ENCODE measurements at places on chromosomes 3 and 15. TPM values are rescaled to one million over a fixed set of nuclear protein-coding genes. Genes with fewer than 3 reads are reported as not detected.

DNA sequence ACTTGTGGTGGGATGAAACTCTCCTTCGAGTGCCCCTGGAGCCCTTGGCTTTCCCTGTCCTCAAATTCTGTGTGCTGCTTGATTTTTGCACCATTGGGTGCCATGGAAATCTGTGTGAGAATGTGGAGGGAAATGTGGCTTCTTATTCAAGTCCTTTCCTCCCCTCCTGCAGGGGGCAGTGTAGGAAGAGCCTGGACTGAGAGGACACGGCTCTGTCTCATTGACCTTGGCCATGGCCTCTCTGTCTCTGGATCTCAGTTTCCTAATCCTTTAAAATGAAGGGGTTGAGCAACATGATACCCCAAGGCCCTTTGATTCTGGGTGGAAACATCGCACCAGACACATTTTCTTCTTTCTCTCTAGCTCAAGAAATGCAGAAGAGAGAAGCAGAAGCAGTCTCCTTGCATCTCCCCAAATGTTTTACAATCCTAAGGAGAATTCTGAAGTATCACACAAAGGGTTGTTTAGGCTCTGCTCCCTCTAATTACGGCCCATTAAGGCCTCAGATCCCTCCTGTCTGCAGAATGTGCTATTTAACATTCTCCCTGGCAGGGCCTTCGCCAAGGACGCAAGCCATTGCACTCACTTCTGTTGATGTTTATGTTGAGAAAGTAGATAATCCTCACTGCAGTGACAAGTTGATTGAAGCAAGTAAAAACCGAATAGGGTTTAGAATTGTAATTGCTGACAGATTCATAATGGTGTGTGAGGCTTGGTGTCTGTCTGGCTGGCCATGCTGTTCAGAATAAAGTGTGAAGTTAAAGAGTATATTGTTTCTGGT lies 169.1 kb downstream of the TPRG1 start:
- DNase-seq = no peak

GRCh38 chr15:57159767-57160166 lies 216.5 kb upstream of the CGNL1 start:
- no peak for DNase-seq

DNA sequence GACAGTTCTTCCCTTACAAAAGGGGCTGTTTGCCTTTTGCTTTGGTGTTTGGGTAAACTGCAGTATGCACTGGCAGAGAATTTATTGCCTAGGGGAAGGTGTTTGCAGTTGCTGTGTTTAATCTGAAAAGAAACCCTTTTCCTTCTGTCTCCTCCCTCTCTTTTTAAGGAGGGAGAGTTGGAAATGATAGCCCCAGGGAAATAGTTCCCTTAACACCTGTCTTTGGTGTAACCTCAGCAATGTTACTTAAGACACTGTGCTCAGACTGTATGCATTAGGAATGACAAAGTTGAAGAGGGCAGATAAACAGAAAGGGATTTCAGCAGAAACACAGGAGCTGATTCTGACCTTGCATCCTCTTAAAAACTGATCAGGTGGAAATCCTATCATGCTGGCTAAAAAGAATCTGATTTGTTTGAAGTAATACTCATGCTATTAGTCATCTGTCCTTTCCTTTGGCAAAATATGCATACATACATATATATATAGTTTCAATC lies 125.4 kb downstream of the TP63 start:
- DNase-seq = no peak

- DNase-seq = no peak
These were observed 20.8 kb downstream of the NFKBIZ start for GRCh38 chr3:101870138-101870537.

- no peak for DNase-seq
These were observed 281.7 kb upstream of the ATP10A start for GRCh38 chr15:26144836-26145235.

The DGKG gene
- not detected for total RNA-seq

- DNase-seq = no peak
These were observed 543.5 kb downstream of the GABRG3 start for GRCh38 chr15:27514526-27514925.

The GMPS gene
- 34.1 TPM for total RNA-seq

DNA sequence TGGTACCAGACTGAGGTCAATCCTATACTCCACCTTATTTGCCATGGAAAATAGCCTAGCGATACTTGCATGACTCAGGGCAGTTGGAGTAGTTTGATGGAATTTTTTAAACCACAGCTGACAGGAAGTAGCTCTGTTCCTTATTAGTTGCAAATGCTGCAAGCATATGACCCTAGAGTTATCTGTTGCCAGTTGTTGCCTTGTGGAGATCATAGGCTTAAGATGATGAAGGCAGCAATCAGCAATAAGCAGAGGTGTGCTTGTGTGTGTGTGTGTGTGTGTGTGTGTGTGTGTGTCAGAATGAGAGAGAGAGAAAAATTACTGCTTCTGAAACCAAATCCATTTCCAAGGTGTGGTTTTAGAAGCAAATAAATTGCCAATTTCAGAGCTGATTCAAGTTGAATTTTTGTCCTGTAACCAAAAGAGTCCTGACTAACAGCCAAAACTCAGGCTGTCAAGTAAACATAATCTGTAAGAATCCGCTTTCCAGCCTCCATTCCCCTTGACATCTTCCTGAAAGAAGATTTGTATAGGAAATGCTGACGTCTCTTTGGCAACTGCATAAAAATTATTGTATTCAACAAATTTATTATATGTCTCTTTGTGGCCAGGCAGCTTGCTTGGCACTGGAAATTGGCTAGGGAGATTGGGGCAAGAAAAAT lies 141.2 kb downstream of the SERPINI1 start:
- no peak for DNase-seq

The C3orf52 gene
- total RNA-seq = 2.7 TPM

GRCh38 chr3:112474796-112475195 lies 24.5 kb downstream of the BTLA start:
- DNase-seq = no peak

The GALNT15 gene
- total RNA-seq = not detected

The CEMIP gene
- not detected for total RNA-seq

The MUSTN1 gene
- 10.7 TPM for total RNA-seq

The PLD1 gene
- 1.0 TPM for total RNA-seq

DNA sequence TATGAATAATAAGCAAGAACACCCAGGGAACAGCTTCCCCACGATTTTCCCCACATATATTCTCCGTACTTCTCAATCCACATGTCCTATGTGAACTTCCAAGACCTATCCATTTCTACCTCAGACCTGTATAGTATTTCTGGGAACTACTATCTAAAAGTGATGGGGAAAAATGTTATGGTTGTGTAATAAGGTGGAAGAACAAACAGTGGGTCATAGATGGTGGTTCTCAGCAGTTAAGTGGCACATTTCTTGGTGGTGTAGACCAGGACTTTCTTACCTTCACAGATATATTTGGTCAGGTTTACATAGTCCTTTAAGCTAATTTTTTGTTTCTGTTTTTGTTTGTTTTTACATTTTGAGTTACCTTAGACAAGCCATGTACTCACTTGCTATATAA lies 675.1 kb downstream of the GBE1 start:
- no peak for DNase-seq

The CSNK1G1 gene
- 13.7 TPM for total RNA-seq

DNA sequence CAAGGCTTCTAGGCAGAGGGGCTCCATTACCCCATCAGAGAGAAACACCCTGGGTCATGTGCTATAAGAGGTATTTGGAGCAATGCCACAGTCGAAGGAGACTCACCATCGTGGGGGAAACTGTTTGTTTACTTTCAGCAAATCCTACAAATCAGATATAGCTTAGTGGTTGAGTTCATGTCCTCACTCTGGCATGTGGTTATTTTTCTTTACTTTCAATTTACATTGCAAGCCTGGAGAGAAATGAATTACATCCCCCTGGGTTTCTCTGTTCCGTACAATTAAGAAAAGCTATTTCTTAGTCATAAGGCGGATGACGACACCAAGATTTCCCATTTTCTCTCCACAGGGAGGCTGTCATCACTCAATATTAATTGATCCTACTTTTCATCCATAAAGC lies 36.9 kb downstream of the RFTN1 start:
- DNase-seq = no peak

DNA sequence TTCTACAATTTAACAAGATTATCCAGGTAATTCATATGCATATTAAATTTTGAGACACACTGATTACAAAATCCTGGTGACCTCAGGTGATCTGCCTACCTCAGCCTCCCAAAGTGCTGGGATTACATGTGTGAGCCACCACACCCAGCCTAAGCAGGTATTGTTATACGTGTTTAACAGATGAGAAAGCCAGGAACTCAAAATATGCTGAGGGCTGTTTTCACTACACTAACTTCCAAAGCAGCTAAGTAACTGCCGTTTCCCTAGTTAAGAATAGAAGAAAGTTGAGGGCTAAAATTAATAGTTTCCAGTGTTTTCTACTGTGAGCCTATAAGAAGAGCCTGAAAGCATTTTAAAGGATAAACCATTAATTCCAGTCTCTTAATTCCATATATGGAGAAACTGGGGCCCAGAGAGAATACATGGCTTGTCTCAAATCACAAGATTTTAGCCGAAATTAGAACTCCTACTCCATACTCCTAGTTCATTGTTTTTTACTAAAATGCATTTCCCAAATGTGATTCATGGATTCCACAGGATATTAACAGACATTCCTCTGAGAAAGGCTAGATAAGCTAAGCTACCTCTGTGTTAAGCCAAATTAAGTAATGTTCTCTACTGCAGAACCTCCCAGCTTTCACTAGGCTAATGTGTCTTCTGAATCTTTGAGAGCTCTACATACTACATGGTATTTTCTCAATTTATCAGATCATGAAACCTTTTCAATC lies 17.0 kb upstream of the AVEN start:
- DNase-seq = no peak

DNA sequence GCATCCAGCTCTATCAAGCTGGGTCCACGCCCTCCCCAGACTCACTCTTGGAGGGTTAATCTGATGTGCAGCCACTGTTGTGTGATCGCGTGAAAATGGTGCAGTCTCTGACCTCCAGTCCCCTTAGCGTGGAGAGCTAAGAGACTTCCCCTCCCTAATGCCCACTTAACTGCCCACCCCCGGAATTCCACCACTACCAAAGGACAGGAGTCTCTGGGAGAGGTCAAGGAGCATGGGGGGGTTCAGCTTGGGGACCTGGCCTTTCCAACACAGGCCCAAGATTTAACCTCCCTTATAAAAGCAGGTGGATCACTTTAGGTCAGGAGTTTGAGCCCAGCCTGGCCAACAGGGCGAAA lies 48.8 kb downstream of the CCDC12 start:
- no peak for DNase-seq

GRCh38 chr3:65284961-65285360 lies 597.2 kb upstream of the ADAMTS9 start:
- no peak for DNase-seq

DNA sequence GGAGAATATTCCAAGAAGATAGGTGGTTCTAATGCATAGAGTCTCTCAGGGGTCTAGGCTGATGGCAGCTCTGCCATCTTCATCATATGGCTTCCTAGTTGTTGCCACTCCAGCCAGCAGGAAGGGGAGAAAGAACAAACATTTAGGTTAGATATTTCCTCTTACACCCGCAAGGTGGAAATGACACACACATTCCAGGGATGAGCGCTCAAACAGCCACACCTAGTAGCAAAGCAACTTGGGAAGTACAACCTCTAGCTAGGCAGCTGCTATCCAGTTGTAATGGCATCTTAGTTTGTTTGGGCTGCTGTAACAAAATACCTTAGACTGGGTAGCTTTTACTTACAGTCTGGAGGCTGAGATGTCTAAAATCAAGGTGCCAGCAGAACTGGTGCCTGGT lies 51.9 kb upstream of the ADAMTSL3 start:
- DNase-seq = no peak

DNA sequence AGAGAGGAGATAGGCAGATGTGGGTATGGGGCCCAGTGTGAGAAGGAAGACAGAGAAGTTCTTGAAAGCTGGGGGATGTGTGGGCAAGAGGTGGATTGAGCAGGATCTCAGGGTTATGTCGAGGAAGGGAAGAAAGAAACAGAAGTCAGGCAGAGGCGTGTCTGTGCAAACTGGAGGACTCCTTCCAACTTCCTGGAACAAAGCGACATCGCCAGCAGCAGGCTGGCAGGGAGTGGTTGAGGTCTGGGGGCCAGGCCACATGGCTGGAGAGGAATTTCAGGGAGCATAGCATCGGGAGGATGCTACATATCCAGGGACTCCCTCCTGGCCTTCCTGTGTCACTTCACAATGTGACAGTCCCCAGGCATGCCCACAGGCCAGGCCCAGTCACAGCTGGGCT lies 42.9 kb upstream of the MYZAP start:
- no peak for DNase-seq

DNA sequence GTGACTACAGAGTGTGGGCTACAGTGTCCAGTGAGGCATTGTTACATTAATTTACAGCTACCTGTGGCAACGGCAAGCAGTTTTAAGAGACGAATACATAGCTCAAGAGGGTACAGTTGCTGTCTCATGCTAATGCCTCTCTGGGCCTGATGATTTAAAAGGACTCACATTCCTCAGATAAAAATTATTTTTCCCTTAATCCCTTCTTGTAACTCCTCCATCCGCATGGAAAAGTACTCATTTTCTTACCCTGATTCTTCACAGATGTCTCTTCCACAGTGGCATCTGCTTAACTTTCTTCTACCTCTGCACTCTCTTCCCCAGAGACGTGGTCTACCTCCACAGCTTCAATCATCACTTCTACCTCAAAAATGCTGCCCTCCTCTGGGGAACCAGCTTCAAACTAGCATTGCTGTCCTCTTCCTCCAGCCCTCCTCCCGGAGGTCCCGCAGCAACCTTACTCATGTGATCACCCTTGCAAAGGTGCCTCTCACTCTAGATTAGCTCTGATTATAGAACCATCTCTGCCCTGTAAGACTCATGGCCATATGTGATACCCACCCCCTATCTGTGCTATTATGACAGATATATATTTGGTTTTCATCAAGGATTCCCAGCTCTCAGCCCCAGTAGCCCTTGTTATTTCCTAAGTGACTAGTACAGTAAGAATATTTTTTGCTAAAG lies 21.4 kb upstream of the ABHD17C start:
- DNase-seq = no peak

DNA sequence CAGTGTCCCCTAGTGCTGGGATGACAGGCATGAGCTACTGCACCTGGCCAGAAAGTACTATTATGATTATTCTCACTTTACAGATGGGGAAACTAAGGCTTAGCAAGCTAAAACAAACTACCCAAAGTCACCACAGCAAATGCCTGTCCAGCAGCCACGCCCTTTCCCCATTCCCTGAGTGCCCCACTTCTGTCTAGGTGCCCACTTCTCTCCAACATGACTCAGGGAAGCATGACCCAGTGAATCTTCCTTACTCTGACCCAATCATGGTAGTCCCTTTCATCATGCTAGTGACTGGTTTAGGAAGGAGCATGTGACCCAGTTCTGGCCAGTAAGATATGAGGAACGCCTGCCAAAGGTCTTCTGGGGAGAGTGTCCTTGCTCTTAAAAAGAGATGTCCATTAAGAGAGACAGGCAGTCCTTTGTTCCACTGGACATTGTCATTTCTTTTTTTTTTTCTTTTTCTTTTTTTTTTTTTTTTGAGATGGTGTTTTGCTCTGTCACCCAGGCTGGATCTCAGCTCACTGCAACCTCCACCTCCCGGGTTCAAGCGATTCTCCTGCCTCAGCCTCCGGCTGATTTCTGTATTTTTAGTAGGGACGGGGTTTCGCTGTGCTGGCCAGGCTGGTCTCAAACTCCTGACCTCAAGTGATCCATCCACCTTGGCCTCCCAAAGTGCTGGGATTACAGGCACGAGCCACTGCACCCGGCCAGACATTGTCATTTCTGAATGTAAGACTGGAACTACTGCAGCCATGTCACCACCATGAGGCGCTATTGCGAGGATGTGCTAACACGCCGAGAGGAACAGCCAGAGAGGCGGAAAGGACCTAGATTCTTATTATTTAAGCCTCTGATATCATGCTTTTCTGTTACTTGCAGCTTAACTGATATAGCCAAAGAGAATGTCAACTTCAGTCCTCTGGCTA lies 19.8 kb downstream of the MEGF11 start:
- no peak for DNase-seq

GRCh38 chr3:112979244-112979832 lies 4.4 kb upstream of the CD200R1 start:
- DNase-seq = no peak

The DOCK3 gene
- 0.93 TPM for total RNA-seq

The CFAP100 gene
- not detected for total RNA-seq
